ENCODE measurements at places on chromosomes 16 and 17.
A peak's percentile ranks its signal among the peaks of the same experiment; 100 is the strongest.

DNA sequence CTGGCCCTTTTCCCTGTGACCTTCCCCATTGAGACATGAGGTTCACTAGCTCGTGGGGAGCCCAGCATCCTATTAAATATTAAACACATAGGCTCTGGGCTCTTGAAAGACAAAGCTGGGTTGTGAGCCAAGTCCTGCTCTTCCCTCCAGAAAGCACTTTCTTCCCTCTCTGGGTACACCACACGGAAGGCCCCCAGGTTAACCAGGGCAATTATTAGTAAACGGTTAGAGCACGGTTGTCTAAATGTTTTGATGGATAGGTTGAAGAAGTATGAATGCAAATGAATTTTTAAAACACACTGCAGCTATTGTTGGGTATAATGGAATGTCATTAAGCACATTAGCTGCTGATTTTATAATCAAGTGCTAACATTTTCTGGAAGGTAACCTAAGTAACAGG, 32.7 kb upstream of the CDH13 start:
- no peak for DNase-seq

GRCh38 chr17:12098568-12098967, 77.9 kb downstream of the MAP2K4 start:
- DNase-seq = no peak

DNA sequence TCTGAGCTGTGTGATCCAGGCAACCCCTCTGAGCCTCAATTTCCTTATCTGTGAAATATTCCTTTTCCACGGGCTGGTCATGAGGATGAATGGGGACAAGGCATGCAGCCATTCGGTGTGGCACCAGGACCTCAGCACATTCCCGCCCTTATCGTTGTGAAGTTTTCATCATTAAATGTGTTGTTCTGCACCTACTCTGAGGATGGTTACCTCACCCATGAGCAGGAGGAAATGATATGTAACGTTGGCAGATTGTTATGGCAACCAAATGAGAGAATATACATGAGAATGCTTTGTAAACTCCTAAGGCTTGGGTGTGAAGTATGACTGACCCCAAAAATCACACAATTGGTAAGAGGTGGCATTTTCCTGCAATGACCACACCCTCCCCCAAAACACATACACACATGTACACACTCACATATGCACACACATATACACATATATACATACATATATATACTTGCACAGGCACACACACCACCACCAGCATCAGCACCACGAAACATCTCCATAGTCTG, 39.5 kb downstream of the SMARCE1 start:
- no peak for DNase-seq

GRCh38 chr17:76519048-76519966, 18.1 kb upstream of the RHBDF2 start:
- no peak for DNase-seq

GRCh38 chr16:57667526-57668262, 412 bp upstream of the ADGRG3 start:
- no peak for DNase-seq

GRCh38 chr16:5166486-5166885, 68.9 kb upstream of the EEF2KMT start:
- DNase-seq = no peak

DNA sequence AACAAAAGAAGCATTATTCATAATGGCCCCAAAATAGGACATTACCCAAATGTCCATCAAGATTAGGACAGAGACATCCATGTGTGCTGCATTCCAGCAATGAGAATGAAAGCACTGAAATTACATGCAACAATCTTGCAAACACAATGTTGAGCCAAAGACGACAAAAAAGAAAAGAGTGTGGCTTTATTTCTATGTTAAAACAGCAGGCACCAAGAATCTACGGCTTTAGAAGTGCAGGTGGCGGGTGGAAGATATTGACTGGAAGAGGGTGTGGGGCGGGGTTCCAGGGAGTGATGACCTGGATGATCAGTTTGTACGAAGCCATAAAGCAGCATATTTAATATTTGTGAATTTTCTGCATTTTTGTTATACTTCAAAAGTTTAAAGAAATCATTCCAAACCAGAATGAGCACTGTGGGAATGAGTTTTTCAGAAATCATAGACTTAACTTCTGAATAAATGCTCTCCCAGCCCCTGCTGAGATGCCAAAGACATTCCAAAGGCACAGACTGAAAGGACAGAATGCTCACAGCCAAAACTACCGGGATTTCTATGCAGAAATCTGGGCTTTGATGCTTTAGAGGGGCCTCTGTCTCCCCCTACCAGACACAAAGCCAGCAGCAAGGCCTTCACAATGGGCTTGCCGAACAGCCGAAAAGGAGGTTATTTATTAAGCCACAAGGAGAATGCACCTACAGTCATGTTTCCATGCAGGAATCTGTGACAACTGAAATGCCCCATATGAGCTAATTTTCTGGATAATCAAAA, 361.6 kb downstream of the GRIN2A start:
- no peak for DNase-seq

DNA sequence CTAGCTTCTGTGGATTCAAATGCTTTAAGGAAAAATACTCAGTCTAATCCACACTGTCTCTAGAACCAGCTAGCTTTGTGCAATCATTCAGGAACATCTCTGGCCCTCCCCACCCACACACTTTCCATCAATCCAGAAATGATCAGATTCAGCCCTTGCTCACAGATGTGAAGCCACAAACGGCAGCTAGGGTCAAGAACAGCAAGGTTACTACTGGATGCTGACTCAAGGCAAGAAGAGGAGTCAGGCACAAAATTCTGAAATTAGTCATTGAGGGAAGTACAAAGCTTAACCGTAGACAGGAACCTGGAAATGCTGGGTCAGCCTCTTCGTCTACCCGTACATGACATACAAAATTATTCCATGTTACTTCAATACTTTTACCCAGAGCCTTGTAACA, 174.6 kb downstream of the CDH13 start:
- no peak for DNase-seq

GRCh38 chr17:15944759-15945526, at the start of gene ADORA2B:
TSS of gene ADORA2B (plus strand) at chr17:15945130. CDS start at chr17:15945249, 119 bp downstream.
- DNase-seq = peak; percentile 41

DNA sequence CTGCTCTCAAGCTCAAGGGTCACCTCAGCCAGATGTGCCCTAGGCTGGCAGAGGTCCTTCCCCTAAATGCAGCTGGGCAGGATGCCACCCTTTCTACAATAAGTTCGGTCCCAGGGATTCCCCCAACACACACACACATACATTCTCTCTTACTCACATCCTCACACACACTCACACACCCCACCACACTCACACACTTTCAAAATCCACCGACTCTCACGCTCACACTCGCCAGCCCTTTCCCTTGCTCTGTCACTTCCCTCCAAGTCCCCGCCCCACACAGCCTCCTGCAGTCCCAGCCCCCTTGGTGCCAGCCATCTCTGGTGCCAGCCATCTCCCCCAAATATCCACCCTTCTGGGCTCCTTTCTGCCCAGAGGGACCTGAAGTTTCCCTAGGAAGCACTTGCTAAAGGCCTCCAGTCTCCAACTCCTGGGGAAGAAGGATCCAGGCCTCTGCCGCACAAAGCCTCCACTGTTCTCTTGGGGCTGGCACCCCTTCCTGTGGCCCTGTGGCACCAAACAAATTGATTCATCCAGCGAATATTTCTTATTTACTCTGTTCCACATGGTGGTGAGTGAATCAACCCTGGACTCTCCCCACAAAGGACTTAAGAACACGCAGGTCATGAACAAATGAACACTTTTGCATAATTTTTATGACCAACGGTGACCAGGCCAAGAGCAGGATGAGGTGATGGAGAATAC, 3.8 kb upstream of the USP36 start:
- peak; percentile 14 for DNase-seq

GRCh38 chr17:71320009-71320796, 800.6 kb upstream of the SOX9 start:
- no peak for DNase-seq

DNA sequence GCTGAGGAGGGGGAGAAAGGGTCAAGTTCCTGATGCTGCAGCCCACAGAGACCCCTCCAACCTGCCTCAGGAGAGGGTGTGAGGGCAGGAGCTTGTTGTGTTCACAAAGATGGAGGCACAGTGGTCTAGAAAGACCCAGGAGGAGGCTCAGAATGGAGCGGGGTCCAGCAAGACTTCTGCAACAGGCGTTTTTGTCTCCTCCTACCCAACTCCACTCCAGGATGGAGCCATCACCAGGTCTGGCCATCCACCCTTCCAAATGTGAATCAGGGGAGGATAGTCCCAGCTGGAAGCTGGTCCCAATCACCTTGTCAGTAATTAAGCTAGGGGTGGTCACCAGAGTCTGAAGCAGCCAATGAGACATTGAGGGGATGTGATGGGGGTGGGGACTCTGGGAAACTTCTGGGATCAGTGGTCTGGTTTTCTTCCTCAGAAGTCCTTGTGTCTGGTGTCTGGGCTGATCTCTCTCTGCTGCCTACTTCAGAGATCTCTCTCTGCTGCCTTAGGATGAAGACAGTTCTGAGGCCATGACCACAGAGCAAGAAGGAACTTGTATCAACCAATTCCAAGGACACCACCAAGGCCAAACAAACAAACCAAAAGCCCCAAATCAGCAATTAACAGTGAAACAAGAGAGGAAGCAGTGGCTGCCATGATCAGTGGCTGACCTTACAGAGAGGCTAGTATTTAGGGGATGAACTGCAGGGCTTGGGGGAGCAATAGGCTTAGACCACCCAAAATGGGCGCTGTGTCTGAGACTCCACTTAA, 14.5 kb downstream of the CD300LB start:
- DNase-seq = no peak

DNA sequence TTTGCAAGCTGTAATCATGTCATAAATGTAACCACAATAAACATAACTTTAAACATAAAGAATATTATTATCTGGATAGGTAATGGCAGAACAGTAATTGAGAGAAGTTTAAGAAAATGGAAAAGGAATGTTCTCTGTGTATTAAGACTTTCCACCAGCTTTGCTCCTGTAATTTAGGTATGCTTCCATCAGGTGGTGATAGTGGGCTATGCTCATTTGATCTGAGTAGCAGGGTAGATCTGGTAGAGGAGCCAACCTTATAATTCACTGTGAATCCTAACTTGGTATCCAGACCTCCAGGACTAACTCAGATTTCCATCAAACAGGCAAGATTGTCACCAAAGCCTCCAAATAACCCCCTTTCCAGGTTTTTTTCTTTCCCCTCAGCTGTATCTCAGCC, 137.9 kb upstream of the ZKSCAN2 start:
- no peak for DNase-seq

DNA sequence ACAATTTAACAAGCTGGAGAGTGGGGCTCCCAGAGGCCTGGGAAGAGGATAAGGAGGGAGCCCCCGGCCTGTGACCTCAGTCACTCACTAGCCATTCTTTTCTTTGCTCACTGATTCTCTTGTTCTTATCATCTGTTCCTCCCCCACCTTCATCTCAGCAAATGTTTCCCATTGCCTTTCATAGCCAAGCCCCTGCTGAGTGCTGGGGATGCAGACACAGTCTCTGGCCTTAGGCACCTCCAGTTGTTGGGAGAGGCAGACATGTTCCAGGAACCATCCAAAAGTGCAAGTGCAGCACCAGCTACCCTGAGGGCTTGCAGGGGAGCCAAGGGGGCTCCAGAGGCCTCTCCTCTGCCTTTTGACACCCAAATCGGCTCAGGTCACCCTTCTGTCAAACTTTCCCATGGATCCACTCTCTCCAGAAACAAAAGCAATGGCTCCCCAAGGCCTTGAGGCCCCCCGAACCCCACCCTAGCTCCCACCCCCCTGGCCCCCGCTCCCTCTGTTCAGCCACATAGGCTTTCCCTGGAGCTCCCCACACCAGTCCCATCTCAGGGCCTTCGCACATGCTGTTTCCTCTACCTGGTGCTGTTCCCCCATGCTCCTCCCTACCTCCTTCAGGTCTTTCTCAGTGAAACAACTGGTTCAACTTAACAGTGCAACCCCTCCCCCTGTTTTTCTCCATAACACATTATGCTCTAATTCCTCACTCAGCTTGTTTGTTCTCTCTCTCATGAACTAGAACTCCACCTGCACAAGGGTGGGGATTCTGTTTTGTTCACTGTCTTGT, 14.9 kb upstream of the KCNJ12 start:
- DNase-seq = no peak

GRCh38 chr16:89216315-89217137, 977 bp upstream of the ZNF778 start:
- DNase-seq = peak; percentile 32

DNA sequence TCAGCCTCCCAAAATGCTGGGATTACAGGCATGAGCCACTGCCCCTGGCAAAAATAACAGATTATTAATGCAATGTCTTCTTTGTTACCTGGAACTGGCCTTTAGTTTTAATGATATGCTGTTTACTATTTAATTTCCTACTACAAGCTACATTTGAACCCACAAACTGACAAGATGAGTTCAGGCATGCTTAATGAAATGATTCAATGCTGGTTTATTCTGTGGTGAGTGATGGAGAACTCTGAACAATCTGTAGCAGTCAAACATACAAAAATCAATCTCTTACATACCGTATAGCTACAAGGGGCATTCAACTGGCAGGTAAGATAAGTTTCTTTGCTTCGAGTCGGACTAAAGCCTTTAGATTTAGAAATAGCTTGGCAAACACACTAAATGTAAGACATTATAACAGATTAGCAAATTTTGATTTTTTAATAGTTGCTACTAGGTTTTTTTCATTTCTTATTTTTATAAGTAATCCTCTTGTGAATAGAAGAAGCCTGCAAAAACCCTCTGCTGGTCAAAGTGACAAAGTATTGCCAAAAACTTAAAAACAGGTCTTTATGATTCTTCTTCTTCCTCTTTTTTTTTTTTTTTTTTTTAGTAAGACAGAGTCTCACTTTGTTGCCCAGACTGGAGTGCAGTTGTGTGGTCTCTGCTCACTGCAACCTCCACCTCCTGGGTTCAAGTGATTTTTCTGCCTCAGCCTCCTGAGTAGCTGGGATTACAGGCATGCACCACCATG, 138.5 kb downstream of the SSH2 start:
- no peak for DNase-seq

DNA sequence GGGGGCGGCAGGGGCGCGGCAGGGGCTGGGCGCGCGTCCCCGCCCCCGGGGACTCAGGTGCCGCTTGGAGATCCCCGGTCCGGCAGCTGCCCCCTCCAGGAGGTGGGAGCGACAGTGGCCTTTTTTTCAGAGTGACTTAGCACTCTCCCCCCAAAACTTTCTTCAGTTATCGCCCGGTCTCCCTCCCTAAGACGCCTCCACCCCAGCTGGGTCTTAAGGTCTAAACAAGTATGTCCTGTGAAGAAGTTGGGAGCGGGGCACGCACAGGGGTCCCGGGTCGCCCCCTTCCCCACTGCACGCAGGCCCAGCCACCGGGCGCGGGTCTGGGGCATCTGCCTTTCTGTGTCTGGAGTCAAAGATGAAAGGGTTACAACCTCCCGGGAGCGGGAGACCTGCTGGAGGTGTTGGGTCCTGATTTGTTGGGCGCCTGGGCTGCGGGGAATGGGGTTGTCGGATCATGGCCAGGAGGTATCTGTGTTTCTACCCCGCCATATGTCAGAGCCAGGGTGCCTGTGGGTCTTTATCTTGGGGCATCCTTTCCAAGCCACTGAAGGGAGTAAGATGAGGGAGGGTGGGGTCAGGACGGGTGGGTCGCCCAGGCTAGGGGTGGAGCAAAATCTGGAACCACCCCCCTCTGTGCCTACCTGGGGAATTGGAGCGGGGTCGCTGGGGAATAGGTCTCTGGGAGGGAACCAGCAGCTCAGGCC, 757 bp downstream of the FMNL1 start:
- DNase-seq = no peak

All from caudate nucleus (tissue), 63 donors.